Jurkat, Clone E6-1 (cell line): ENCODE measurements at places on chromosomes 7 and 10.

DNA sequence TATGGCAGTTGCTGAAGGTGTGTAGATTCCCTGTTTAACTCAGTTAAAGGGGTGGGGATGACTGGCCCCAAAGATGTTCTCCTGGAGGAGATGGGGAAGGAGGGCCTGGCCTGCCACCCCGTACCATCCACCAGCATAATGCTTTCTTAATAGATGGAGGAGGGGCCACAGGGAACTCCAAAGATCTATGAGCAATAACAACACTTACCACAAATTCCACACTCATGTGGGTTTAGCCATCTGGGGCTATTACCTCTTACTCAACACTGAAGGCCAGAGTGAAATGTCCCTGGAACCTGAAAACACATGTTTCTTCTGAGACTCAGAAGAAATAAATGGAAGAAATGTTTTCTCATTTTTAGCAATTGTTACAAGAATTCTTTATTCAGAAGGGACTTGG, 259.0 kb downstream of the CXCL12 start:
- DNase-seq, result no peak

DNA sequence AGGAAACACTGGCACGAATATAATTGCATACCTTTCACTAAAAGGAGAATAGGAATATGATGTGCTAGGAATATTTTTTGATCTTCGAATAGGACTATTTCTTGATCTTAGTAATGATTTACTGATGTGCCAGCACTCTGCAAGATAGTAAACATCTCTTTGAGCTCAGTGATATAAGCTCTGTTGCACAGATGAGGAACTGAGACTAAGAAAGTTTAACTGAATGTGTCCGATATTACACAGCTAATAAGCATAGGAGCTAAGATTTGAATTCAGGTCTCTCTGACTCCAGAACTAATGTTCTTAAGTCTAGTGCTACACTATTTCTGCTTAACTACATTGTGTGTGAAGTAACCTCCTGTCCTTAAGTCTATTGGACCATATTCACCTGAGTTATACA, 98.4 kb upstream of the PTPRZ1 start:
- no peak for DNase-seq

DNA sequence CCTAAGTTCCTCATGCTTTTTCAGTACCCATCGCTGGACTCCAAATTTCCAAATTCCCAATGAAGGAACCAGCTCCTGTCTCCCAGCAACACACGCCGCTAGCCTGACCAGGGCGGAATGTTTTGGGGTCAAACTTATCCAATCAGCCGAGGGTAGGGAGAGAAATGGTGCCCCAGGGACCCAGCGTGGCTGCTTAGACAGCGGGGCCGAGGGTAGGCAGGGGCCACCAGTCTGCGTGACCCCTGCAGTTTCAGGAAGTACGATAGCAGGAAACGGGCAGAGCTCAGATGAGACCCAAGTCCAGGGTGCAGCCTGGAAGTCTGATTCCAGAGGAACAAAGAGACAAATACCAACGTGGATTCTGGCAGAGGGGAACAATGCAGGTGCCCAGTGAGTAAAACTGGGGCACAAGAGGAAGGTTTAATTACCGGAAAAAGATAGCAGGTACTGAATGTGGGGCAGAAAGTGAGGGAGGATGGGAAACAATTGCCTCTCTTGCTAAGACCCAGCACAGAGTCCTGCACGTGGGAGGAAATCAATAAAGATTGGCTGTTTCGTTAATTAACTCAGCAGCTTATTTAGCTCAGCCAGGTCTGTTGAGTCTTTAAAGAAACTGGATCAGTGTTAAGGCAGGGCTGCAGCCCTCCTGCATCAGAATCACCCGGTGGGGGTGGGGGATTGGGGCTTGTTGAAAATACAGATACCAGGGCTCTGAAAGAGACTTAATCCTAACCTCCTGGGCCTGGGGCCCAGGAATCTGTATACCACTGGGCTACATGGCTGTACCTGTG, 50.4 kb upstream of the NFE2L3 start:
- no peak for DNase-seq

DNA sequence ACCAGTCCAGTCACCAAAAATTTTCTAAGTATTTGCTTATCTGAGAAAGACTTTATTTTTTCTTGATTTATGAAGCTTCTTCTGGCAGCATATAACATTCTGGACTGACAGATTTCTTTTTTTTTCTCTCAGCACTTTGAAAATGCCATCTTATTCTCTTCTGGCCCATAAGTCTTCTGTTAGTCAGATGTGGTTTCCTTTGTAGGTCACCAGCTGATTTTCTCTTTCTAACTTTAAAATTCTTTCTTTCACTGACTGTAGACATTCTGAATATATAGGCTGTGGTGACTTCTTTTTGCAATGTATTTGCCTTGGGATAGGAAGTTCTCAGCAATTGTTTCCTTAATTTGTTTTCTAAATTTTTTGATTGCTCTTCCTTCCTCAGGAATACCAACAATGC, 172.5 kb downstream of the CCDC7 start:
- peak; percentile 40 for DNase-seq

- peak; percentile 85 for DNase-seq
Observed at GRCh38 chr10:103125323-103126267, 67.5 kb downstream of the NT5C2 start.

DNA sequence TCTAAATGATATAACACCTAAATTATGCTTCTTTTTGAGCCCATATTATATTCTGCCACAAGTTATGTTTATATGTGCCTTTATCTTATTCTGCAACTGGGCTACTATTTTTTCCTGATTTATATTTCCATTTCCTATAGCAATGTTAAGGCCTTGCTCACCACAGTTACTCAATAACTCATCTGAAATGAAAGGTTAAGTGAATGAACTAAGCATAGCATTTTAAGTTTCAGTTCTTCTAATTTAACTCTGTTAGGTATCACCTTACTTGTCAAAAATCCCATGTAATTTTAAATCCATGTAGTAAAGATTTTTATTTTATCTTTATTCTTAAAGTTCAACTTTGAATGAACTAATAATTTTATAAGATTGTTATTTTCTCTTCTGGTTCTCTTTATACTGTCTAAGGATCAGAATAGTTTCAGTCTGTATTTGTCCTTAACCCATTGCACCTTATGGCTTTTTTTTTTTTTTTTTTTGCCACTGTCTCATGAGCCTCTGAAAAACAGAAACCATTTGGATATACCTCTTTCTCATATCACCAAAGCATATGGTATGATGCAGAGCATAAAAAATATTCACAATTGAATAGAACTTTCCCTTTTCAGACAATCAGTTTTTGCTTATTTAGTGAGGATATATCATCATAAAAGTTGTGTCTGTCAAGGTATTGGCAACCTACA, 301.8 kb upstream of the ZWINT start:
- no peak for DNase-seq
